ENCODE measurements at places on chromosomes 2 and 18.

- peak; percentile 36 for DNase-seq
These were observed 30.8 kb downstream of the PDIA6 start for GRCh38 chr2:10781746-10782145.

GRCh38 chr2:20391951-20392699 is 41.5 kb upstream of the PUM2 start:
- no peak for DNase-seq

DNA sequence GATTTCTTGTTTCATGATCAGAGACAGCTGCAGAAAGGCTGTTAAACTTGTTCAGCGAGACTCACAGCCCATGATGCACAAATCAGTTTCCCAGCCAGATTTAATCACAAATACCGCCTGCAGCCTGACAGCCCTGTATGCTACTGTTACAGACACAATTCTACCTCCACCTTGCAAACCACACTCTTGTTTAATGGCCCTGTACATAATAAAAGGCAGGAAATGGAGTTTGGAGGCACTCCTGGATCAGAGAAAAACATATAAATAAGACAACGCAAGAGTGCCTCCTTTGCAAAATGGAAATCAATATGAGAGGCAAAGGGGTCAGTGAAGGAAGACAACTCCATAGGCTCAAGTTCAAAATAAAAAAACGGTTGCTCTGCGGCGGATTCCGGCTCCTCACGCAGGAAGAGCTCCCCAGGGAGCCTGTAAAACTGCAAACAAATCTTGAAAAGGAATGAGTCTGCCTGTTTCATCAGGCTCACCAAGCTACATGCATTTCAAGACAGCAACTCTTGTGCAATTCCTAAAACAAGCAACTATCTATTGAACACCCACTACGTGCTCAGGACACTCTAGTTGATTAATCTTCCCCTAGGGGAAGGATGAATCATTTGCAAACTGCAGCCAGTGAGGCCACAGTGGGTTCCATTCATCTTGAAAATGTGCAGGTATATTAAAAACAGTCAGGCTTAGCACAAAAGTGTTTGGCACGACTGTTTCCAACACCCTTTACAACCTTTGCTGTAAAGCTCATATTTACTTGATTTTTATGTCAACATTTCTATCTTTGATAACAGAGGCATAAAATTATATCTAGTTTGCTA is 37.5 kb downstream of the TBC1D8 start:
- DNase-seq, result no peak

GRCh38 chr18:48803518-48803917 is 147.2 kb downstream of the SMAD7 start:
- peak; percentile 52 for DNase-seq

DNA sequence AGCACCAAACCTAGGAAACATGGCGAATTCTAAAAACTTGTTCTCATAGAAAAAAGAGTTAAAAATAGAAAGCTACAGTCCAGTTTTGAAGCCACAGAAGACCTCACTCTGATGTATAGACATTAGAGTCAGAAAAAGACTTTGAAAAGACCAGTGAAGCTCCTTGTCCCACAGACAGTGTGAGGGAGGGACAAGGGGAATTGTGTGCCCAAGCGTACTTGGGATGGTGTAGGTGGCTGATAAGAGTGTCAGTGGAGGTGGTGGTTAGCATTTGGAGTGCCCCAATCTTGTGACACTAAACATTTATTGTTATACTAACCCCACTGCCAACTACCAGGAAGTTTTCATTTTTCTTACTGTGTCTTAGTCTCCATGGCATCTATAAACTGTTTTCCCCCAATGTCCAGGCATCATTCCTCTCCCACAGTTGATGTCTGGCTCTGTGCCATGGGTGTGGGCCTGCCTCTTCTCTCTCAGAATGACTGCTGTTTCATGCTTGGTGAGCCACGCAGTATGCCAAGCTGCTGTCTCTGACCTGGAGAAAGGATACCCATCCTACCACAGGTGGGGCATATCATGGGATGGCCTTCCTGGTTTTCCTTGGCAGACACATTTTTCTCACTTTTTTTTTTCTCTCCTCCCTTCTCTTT is 161.4 kb downstream of the RPIA start:
- DNase-seq, result no peak

- no peak for DNase-seq
These were observed 9.2 kb upstream of the CCDC141 start for GRCh38 chr2:179059026-179059700.

DNA sequence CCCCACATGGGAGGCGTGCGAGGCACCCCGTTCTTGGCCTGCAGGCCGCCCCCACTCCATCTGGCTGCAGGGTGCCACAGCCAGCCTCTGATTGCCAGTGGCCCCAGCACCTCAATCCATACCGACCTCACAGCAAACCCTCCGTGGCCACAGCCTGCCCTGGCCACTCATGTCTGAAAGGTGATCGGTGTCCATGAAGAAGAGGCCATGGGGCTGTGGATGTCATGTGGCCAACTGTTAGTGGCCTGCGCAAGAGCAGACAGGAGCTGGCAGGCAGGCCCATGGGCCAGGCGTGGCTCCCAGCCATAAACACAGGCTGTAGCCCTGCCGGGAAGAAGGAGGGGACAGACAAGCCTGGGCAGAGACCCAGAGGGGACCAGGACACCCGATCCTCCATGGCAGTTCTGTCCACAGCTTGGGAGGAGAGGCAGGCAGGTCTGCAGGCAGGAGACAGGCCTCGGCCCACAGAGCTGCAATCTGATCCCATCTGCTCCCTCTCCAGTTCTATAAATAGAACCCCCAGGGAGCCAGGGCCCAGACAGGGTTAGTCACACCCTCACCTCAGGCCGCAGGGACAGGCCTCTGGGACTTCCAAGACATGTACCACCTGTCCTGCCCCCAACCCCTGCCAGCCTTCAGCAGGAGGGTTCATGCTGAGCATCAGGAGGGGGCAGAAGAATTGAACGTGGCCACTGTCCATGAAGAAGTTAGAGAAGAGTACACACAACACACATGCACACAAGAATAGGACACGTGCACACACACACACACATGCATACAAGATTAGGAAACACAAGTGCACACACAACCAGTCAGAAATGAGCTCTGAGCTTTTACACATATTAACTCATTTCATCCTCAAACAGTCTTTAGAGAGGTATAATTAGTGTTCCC is 16.9 kb downstream of the STEAP3 start:
- DNase-seq, result no peak

- no peak for DNase-seq
These were observed 25.8 kb downstream of the TBC1D8 start for GRCh38 chr2:101125374-101125773.

DNA sequence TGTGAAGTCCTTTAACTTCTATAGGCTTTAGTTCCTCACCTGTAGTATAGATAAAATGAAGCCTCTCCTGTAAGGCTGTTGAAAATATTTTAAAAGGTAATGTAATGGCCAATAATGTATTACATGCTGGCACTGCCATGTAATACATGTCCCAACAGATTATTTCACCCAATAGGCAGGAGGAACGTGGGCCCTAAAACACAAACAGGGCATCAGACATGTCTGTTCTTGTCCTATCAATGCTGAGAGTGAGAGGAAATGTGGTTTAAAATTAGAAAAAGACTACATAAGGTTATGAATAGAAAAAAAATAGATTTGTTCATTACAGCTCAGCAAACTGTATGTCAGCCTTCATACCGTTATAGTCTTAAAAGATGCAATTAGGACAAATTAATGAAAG is 492.7 kb upstream of the DDX18 start:
- DNase-seq, result no peak

Data from activated effector memory CD4-positive, alpha-beta T cell treated with anti-CD3 and anti-CD28 coated beads, Interleukin-2, amount 50 U/mL, for 16 hours (primary cell).